ENCODE measurements at places on chromosomes 5 and 9. TPM values are rescaled to one million over a fixed set of nuclear protein-coding genes. Genes with fewer than 3 reads are reported as not detected.

DNA sequence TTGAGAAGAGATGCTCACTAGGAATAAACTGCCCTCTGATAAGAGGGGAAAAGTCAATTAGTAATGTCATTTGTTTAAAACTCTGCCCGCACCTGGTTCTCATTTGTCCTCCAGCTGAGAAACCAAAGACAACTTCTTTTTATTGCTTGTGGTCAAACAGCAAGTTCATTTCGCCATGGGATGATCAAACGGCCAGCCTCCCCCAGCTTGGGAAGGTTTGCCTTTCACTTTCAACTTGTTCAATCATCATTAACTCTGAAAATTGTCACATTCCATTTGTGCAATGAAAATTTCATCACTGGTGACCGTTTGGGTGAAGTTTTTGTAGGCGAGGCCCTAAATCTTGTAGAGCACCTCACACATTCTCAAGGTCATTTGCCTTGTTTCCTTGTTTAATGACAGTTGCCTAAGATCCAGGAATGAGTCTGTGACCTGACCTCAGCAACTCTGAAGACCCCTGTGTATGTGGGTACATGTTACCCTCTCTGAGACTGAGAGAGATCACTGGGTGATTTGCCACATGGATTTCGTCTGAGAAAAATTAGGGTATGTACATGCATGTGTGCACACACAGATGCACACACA, 117.7 kb downstream of the MARCHF3 start:
- no peak for DNase-seq

GRCh38 chr5:110784901-110785300, 46.1 kb downstream of the SLC25A46 start:
- DNase-seq: no peak

DNA sequence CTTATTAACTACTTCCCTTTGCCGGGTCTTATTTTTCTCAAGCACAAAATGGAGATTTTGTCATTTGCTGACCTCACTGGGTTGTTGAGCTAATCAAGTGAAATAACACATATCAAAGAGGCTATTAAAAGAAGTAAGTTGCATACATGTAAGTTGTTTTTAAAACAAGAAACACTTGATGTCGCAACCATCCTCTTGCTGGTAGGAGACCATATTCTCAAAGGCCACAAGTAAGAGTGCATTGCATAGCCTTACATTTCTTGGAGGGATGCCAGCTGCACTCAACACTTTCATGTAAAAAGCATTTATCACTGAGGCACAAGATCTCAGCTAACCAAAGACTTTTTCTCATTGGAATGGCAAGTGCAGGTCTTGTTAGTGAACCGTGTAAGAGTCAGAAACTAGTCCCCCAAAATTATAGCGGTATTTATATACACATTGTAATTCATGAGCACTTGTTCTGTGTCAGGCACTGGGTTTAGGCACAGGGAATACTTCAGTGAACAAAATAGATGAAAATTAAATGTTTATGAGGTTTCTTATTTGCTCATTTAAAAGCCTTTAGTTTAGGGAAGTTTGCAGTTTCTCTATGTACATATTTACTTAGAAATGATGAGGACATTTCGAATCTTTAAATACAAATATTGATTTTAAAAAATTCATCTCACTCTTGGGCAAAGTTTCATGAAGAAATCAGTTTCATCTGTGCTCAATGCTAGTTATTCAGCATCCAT, 72.0 kb downstream of the ZFAND5 start:
- DNase-seq: no peak

The SURF4 gene
- total RNA-seq: 80.2 TPM

DNA sequence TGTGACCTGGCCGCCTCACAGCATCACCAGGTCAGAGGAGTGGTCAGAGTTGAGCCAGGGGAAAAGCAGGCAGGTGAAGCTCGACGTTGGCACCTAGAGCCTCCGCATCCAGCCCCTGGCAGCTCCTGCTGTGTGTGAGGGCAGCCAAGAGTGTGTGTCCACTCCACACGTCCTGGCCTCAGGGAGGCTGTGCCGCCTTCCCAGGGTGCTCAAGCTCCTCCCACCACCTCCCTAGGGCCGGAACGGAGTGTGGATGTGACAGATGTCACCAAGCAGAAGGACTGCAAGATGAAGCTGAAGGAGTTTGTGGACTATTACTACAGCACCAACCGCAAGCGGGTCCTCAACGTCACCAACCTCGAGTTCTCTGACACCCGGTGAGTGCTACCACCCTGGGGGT, 72.5 kb downstream of the PHF2 start:
- DNase-seq: no peak

DNA sequence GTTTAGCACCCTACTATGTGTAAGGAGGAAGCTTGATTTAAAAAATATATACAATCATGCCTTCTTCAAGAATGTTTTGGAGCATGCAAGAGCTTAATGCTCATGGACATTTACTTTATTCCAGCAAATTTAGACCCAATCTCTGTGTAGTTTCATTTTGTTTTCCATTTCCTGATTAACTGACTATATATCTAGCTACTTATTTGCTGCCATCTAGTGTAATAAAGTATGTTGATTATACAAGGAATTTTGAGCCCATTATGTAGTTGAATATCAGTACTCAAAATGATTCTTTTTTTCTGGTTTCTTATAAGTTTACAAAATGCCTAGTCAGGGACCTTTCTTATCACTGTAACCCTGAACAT, 100.0 kb upstream of the CCDC152 start:
- DNase-seq: no peak

DNA sequence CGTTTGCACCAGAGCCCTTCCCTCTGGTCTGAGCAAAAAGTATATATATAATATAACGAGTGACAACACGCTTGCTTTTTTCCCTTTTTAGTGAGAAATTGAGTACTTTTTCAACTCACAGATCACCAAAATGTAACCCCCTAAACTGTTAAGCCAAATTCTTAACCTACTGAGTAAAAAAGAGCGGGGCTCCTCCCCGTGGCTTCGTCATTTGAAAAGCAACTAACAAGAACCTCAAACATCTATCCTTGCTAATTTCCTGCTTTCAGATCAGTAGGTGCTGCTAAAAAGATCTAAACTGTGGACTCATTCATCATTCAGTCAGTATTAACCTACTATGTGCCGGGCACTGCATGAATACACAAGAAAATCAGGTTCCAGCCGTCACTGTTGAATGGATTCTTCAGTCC, 1.0 kb upstream of the PTBP3 start:
- no peak for DNase-seq

GRCh38 chr9:116423149-116423548, 264.0 kb upstream of the TRIM32 start:
- DNase-seq: no peak

Measured in cardiac septum (tissue), 1 donor.